IPS-NIHi11 (cell line): ENCODE measurements at places on chromosomes 2 and 18.

- no peak for DNase-seq
These were observed 593.9 kb downstream of the NYAP2 start for GRCh38 chr2:225993430-225993829.

GRCh38 chr2:203648273-203648672, 58.2 kb upstream of the CD28 start:
- no peak for DNase-seq

DNA sequence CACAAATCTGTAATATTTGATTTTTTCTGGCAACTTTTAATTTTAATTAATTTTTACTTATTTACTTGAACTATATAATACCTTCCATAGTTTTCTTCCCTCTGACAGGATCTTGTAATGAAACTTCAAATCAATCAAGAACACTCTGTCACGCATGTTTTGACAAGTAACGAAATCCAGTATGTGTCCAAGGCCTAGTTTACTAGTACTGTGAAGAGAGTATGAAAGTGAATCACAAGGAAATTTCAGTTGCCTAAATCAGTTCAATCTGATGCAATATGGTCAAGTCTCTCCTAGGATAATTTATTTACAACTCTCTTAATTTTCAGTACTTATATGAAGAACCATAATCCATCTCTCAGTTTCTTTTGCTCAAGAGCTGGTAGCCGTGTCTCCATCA, 1344.6 kb upstream of the ZEB2 start:
- no peak for DNase-seq

DNA sequence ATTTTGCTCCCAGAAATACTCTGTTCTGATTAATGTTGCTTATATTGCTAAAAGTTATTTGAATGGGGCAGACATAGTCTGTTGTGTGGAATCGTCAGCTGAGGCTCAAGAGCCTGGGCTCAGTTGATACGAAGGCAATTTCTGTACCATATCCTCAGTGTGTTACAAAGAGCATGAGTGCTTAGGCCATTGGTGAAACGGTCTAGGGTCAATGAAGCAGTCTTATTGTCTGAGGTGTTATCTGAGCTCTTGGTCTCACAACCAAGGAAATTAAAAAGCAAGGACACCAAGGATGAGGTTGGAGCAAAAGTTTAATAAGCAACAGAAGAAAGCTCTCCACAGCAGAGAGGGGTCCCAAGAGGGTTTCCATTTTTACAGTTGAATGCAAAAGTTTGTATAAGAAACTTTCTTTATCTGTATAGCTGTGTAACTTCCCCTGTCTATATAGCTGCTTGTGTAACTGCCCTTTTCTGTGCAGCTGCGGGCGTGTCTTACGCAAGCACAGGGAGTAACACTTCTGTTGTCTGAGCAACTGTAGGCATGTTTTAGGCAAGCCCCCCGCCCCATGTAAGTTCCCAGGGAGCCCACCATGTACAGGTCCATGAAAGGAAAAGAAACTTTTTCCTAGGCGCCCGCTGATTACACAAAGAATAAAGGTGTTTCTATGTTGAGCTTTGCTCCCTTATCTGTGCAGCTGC, 40.6 kb upstream of the DSC1 start:
- DNase-seq, result no peak

GRCh38 chr2:120916446-120916845, 180.8 kb downstream of the GLI2 start:
- no peak for DNase-seq

DNA sequence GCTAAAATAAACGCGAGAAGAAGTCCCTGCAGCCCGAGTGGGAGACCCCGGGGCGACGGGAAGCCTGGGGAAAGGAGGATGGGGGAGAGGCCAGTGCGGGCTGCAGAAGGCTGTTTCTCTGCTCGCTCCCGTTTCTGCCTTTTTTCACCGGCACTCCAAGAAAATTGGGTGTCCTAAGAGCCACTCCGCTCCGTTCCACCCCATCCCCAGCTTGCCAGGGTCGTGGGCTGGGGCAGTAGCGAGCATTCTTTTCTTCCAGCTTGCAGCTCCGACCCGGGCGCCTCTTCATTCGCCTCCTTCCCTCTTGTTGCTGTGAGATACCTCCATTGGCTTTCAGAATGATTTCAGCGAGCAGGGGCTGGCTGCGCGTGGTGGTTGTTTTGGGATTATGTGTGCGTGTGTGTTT, 1.1 kb downstream of the HOXD3 start:
- no peak for DNase-seq

DNA sequence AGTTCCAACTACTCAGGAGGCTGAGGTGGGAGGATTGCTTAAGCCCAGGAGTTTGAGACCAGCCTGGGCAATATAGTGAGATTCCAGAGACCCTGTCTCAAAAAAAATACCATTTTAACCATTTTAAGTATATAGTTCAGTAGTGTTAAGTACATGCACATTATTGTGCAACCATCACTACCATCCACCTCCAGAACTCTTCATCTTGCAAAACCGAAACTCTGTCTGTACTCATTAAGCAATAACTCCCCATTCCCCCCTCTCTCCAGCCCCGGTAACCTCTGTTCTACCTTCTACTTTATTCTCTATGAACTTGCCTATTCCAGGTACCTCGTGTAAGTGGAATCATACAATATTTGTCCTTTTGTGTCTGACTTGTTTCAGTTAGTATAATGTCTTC, 86.4 kb downstream of the GFPT1 start:
- no peak for DNase-seq

- no peak for DNase-seq
These were observed 113.0 kb upstream of the NEDD4L start for GRCh38 chr18:57931038-57931437.

- no peak for DNase-seq
These were observed 194.6 kb downstream of the STK39 start for GRCh38 chr2:168052773-168053172.

- DNase-seq, result no peak
These were observed 57.7 kb upstream of the MAP4K3 start for GRCh38 chr2:39494784-39495251.

GRCh38 chr2:58435246-58435645, 194.1 kb upstream of the FANCL start:
- DNase-seq, result no peak

GRCh38 chr18:54983041-54983686, 23.9 kb upstream of the CCDC68 start:
- peak; percentile 55 for DNase-seq

GRCh38 chr2:161123531-161124030, 36.6 kb upstream of the TANK start:
- DNase-seq, result peak; percentile 9

DNA sequence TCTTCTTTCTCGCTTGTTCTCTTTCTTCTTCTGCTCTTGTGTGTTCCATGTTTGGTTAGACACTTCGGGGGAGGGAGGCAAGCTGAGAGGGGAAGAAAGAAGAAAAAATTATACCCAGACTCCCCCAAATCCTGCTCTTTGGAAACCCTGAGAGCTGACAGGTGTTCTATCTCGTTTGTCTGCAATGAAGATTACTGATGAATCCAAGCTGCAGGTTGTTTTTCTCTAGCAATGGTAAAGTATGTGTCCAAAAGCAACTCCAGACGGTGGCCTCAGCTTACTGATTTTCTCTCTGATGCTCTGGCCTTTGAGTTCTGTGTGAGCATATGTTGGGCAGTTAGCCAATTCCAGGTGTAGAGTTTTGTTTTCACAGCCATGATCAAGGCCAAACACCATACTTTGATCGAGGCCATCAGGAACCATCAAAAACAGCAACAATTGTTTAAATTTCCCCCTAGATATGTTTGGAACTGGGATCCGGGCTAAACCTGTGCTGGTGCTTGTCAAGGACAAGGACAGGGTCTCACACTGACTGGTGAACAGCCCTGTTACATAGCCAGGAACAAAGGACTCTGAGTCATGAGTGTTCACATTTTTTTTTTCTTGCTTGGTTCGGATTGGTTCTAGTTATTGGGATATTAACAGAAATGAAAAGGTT, 142.0 kb downstream of the PRKCE start:
- no peak for DNase-seq

- no peak for DNase-seq
These were observed 160.8 kb downstream of the LPIN1 start for GRCh38 chr2:11907190-11907589.

DNA sequence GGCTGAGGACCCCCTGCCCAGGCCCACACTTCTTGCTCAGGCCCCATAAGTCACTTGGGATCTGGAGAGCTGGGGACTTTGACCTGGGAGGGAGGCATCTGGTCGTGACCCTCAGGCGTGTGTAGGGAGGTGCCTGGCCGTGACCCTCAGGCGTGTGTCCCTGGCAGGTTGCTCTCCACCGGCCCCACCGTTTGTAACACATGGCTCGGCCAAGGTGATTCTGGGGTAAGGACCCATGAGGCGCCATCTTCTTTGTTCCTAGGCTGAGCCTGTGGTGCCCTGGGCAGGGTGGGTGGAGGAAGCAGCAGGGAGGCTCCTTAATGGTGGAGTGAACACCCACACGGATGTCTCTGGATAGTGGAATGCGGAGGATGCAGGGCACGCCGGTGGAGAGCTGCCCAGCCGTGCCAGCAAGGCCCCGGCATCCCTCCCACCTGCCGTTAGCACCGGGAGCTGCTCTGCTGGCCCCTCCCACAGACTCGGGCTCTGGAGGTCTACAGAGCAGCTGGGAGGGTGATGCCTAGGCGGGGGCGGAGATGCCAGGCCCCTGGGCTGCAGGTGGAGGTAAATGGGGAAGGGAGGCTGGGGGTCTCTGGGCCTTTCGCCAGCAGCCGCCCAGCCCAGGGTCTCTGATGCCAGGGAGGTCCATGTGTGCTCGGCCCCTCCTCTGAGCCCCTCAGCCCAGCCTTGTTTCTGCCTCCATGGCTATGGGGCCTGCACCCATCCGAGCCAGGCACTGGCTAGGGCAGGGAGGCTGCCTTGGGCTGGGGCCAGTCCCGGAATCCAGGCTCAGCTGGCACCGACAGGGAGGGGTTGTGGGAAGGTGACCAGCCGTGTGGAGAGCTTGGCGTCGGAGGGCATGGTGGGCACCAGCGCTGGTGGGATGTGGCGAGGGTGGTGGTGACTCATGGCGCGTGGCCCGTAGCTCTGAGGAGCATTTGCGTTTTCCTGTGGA, 1.1 kb upstream of the GAL3ST2 start:
- DNase-seq, result peak; percentile 34

GRCh38 chr2:10431797-10432196, 16.3 kb downstream of the ODC1 start:
- peak; percentile 40 for DNase-seq

GRCh38 chr18:24995056-24995455, 356.9 kb downstream of the ZNF521 start:
- no peak for DNase-seq

- DNase-seq, result no peak
These were observed 618.1 kb downstream of the XIRP2 start for GRCh38 chr2:167506395-167506794.

GRCh38 chr2:227761740-227762476, 16.2 kb downstream of the SCYGR8 start:
- no peak for DNase-seq

DNA sequence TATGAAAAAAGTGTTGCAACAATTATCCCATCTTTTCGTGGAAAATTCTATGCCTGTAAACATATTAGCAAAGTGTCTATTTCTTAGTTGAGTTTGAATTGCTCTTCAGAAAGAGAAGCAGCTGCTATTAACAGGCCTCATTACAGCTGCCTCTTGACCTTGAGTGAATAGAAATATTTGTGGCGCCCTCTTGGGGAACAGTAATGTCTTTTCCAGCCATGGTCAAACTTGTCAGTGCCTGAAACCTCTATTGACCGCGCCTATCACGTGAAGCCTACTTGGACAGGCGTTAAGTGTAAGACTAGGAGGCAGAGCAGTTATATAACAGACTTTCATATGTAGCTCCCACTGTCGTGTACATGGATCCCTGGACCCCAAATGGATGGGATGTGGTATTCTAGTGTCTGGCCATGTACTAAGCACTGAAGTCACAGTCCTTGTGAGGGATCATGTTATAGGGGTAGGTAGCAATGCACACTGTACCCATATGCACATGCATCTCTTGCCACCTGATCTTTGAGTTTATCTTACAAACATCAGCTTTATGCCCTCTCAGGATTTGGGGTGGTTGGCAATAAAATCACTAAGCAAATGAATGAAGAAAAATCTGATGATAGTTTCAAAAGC, 245.0 kb downstream of the PTGR3 start:
- peak; percentile 46 for DNase-seq

- DNase-seq, result no peak
These were observed 37.0 kb upstream of the CRIM1 start for GRCh38 chr2:36318547-36318946.

DNA sequence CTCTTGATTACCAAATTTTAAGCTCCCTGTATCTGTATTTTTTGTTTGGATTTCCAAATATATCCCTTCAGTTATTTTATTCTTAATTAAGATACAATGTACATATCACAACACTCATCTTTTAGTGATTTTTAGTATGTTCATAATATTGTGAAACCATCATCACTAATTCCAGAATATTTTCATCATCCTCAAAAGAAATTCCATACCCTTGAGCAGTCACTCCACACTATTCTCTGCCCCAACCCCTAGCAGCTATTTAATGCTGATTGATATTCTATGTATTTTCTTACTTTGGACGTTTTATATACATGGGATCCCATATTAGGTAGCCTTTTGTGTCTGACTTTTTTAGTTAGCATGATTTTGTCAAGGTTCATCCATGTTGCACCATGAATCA, 127.4 kb upstream of the SLC8A1 start:
- no peak for DNase-seq

GRCh38 chr2:3174626-3175567, 202.7 kb downstream of the EIPR1 start:
- no peak for DNase-seq

DNA sequence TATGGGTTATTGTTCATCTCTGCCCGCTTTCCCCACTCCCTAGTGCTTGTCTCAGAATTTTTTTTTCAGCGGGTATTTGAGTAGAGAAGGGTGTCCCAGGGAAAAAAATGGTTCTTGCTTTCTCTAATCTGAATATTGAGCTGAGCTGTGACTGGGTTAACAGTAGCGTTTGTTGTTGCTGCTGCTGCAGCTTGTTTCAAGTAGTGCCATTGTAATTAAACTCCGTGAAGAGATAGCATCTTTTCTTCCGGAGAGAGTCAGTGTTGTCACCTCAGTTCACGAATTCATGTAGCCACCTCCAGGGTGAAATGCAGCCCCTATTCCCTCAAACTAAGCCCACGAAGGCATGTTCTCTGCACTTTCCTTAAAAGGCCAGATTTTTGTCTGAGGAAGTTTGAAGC, 1.5 kb upstream of the AAK1 start:
- no peak for DNase-seq

DNA sequence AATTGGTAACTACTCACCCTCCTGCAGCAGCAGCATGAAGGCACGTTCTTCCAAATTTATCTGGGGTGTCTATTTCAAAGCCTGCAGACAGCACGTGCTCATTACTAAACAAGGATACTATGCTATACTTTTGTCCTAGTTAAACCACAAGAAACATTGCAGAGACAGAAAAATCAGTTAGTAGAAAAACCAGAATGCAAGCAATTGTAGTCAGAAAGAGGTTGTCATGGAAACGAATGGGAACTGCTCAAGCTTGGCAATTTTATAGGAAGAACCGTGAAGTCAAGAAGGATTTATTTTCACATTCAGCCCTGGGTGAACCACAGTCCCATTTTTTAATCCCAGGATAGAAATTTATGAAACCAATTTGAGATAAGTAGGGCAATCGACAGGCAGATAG, 162.2 kb upstream of the PGAP1 start:
- no peak for DNase-seq

DNA sequence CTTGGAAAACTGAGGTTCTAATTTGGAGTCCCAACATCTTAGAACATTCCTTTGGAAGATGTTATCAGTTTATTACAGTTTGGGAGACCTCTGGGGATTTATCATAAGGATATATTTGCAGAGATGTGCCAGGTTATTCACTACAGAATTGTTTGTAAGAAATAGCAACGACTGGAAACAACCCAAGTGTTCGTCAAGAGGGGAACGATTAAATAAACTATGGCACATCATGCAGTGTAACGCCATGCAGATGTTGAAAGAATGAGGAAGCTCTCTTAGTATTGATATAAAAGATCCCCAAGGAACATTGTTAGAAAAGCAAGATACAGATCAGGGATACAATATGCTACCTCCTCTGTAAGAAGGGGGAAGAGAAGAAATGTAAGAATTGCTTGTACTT, 210.6 kb downstream of the TMEM247 start:
- no peak for DNase-seq
